IMR-90 (cell line): ENCODE measurements at places on chromosomes 12 and 14.
A peak's percentile ranks its signal among the peaks of the same experiment; 100 is the strongest.

- no peaks in the 10 kb centered on the region for H3K4me1 ChIP-seq
- no peak overlapping the region for H3K27ac ChIP-seq
- no peak for DNase-seq
- H3K4me3 ChIP-seq: no peak overlapping the region
These were observed 281.1 kb upstream of the NAV3 start for GRCh38 chr12:77549383-77550128.

GRCh38 chr12:51801027-51801426 lies 47.5 kb downstream of the FIGNL2 start:
- no peak overlapping the region for H3K4me3 ChIP-seq
- no peak for DNase-seq
- H3K36me3 ChIP-seq: 0 out of 2 replicates have a peak, but pooled peaks cover 2% of the 10 kb centered on the region
- H3K27ac ChIP-seq: no peak overlapping the region

GRCh38 chr14:100201701-100202100 lies 37.2 kb upstream of the YY1 start:
- H3K4me3 ChIP-seq: no peak overlapping the region
- no peak for DNase-seq
- H3K4me1 ChIP-seq: peaks cover 4% of the 10 kb centered on the region
- H3K27me3 ChIP-seq: no peaks in the 10 kb centered on the region
- no peaks in the 10 kb centered on the region for H3K36me3 ChIP-seq
- no peak overlapping the region for H3K27ac ChIP-seq

GRCh38 chr14:21039585-21040369 lies 2.4 kb upstream of the RNASE7 start:
- peaks cover 36% of the 10 kb centered on the region for H3K27me3 ChIP-seq
- H3K36me3 ChIP-seq: no peaks in the 10 kb centered on the region
- peak; percentile 67 for DNase-seq

DNA sequence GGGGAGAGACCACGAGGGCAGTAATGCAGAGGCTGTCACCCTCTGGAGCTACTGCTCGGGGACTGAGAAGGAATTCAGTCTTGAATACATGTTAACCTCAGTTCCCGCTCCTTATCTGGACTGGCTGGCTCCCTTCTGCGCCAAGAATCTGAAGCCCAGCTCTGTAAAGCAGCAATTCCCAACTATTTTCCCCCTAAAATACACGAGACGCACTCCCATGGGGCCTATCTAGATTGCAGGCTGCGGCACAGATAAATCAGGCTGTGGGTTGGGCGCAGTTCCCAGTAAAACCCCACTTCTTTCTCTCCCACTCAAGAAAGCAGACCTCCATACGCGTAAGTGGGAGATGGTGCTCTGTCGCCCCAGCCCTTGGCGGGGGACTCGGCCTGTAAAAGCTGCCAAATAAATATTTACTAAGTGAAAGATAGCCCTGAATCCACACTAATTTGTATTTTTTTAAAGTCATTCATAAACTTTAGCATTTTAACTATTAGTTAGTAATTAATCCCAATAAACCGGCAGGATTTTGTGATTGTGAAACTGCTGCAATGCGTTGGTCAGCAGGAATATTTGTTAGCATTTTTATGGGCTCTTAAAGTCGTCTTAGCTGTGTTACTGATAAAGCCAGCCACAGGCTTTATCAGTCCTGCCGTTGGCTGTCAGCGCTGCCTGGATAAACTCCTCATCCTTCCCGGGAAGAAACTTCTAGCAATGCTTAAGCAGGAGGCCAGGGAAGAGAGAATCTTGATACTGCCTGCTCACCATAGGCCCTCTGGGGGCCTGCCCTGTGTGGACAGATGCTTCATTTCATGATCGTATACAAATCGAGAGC lies 17.8 kb downstream of the FBXL14 start:
- no peaks in the 10 kb centered on the region for H3K36me3 ChIP-seq
- peak; percentile 85 for DNase-seq
- no peaks in the 10 kb centered on the region for H3K27me3 ChIP-seq
- peak overlapping the region; percentile 5; the same call in 1 of the 2 replicates for H3K4me3 ChIP-seq
- peak overlapping the region; percentile 78 for H3K27ac ChIP-seq

- no peaks in the 10 kb centered on the region for H3K27me3 ChIP-seq
- DNase-seq: no peak
- H3K36me3 ChIP-seq: peaks cover 2% of the 10 kb centered on the region; the same call in 1 of the 2 replicates
These were observed 2.3 kb downstream of the MTERF2 start for GRCh38 chr12:106984588-106985137.

GRCh38 chr14:33511851-33512640 lies 438.8 kb downstream of the EGLN3 start:
- no peaks in the 10 kb centered on the region for H3K27me3 ChIP-seq
- no peak for DNase-seq
- H3K36me3 ChIP-seq: no peaks in the 10 kb centered on the region
- H3K4me1 ChIP-seq: no peaks in the 10 kb centered on the region

- H3K27ac ChIP-seq: no peak overlapping the region
These were observed 230.2 kb upstream of the TBX3 start for GRCh38 chr12:114913871-114914801.

- no peak overlapping the region for H3K27ac ChIP-seq
- no peaks in the 10 kb centered on the region; the same call in 1 of the 2 replicates for H3K27me3 ChIP-seq
- no peak for DNase-seq
- no peak overlapping the region for H3K4me3 ChIP-seq
- no peaks in the 10 kb centered on the region for H3K4me1 ChIP-seq
These were observed 134.9 kb upstream of the IFNG-AS1 start for GRCh38 chr12:67854351-67854750.

DNA sequence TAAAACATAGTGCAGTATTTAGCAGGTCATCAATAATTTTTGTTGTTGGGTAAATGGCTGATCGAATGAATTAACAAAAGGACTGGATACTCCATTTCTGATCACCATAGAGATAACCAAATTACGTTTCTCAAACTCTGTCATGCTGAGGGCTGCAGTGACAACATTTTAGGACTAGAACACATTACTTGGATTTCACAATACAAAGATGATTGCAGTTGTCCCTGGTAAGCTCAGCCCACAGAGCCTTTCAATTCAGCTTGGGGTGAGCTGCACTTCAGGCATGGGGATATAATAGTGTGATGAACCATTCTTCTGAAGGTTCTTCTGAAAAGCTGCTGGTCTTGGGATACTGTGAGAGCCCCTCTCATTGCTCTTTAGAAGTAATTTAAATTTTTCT lies 74.3 kb downstream of the FAR2 start:
- H3K27ac ChIP-seq: no peak overlapping the region
- no peak overlapping the region for H3K4me3 ChIP-seq
- no peaks in the 10 kb centered on the region for H3K36me3 ChIP-seq
- no peak for DNase-seq
- no peaks in the 10 kb centered on the region for H3K27me3 ChIP-seq
- peaks cover 7% of the 10 kb centered on the region for H3K4me1 ChIP-seq

DNA sequence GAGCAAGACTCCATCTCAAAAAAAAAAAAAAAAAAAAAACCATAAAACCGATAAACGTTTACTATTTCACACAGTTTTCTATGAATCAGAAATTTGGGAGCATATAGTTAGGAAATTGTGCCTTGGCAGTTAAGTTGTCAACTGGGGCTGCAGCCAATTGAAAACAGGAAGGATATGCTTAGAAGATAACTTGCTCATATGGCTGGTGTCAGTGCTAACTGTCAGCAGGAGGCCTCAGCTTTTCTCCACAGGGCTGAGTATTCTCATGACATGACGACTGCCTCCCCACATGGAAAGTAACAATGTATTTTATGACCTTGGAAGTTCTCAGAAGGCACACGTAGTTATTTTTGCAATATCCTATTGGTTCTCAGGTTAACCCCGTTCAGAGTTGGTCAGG lies 29.6 kb upstream of the OR5AU1 start:
- DNase-seq: no peak
- no peaks in the 10 kb centered on the region for H3K4me1 ChIP-seq
- H3K36me3 ChIP-seq: no peaks in the 10 kb centered on the region

GRCh38 chr12:6292606-6293005 lies 17.9 kb upstream of the PLEKHG6 start:
- no peak overlapping the region for H3K4me3 ChIP-seq
- DNase-seq: peak; percentile 82
- H3K27ac ChIP-seq: no peak overlapping the region

GRCh38 chr12:71664411-71665089 lies 449 bp downstream of the THAP2 start:
- H3K27me3 ChIP-seq: no peaks in the 10 kb centered on the region
- H3K4me3 ChIP-seq: peak overlapping the region; percentile 68
- peak overlapping the region; percentile 75 for H3K27ac ChIP-seq
- peak; percentile 15 for DNase-seq

GRCh38 chr12:112924986-112925385 lies 13.3 kb upstream of the OAS3 start:
- H3K27ac ChIP-seq: no peak overlapping the region
- H3K4me1 ChIP-seq: no peaks in the 10 kb centered on the region
- H3K4me3 ChIP-seq: no peak overlapping the region
- no peaks in the 10 kb centered on the region for H3K27me3 ChIP-seq
- DNase-seq: no peak
- no peaks in the 10 kb centered on the region for H3K36me3 ChIP-seq

GRCh38 chr12:109764123-109764522 lies 50.5 kb downstream of the FAM222A start:
- DNase-seq: no peak
- H3K36me3 ChIP-seq: no peaks in the 10 kb centered on the region
- H3K4me1 ChIP-seq: no peaks in the 10 kb centered on the region
- H3K4me3 ChIP-seq: no peak overlapping the region
- H3K27ac ChIP-seq: no peak overlapping the region
- H3K27me3 ChIP-seq: peaks cover 13% of the 10 kb centered on the region; the same call in 1 of the 2 replicates

- peaks cover 71% of the 10 kb centered on the region for H3K36me3 ChIP-seq
- H3K27me3 ChIP-seq: no peaks in the 10 kb centered on the region
- no peak overlapping the region for H3K4me3 ChIP-seq
These were observed 36.3 kb downstream of the IL31 start for GRCh38 chr12:122137681-122138080.

GRCh38 chr12:127310548-127310947 lies 956.4 kb upstream of the TMEM132C start:
- no peaks in the 10 kb centered on the region for H3K4me1 ChIP-seq
- H3K27me3 ChIP-seq: no peaks in the 10 kb centered on the region
- no peak overlapping the region for H3K27ac ChIP-seq
- DNase-seq: no peak
- no peaks in the 10 kb centered on the region for H3K36me3 ChIP-seq

DNA sequence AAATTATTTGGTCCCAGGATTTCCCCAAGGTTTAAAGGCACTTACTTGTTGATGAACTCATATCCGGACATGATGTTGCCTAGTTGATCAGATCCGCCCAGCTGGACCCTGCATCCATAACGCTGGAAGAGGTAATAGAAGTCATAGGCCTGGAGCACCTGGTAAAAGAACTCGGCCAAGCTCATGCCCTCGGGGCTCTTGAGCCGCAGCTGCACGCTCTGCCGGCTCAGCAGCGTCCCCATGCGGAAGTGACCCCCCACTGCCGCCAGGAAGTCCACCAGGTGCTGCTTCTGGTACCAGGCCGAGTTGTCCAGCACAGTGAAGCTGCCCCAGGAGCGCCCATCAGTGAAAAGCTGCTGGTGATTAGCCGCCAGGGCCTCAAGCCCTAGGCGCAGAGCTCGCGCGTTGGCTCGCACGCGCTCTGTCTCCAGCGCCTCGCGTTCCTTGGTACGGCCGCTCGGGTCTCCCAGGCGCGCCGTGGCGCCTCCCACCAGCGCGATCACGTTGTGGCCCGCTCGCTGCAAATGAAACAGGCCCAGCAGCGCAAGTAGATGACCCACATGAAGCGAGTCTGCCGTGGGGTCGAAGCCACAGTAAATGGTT lies 545 bp downstream of the YARS2 start:
- H3K4me3 ChIP-seq: peak overlapping the region; percentile 76
- peaks cover 5% of the 10 kb centered on the region; the same call in 1 of the 2 replicates for H3K4me1 ChIP-seq
- peaks cover 11% of the 10 kb centered on the region for H3K36me3 ChIP-seq
- H3K27me3 ChIP-seq: no peaks in the 10 kb centered on the region
- peak; percentile 88 for DNase-seq

- H3K36me3 ChIP-seq: no peaks in the 10 kb centered on the region
- H3K4me1 ChIP-seq: peaks cover 2% of the 10 kb centered on the region; the same call in 1 of the 2 replicates
- no peak overlapping the region for H3K4me3 ChIP-seq
- no peak for DNase-seq
- no peak overlapping the region for H3K27ac ChIP-seq
These were observed 19.4 kb downstream of the PPP2R5C start for GRCh38 chr14:101780887-101781239.

- H3K36me3 ChIP-seq: no peaks in the 10 kb centered on the region
- H3K4me1 ChIP-seq: no peaks in the 10 kb centered on the region
- no peaks in the 10 kb centered on the region for H3K27me3 ChIP-seq
- no peak overlapping the region for H3K4me3 ChIP-seq
These were observed 228.0 kb downstream of the NELL2 start for GRCh38 chr12:44647917-44648690.

DNA sequence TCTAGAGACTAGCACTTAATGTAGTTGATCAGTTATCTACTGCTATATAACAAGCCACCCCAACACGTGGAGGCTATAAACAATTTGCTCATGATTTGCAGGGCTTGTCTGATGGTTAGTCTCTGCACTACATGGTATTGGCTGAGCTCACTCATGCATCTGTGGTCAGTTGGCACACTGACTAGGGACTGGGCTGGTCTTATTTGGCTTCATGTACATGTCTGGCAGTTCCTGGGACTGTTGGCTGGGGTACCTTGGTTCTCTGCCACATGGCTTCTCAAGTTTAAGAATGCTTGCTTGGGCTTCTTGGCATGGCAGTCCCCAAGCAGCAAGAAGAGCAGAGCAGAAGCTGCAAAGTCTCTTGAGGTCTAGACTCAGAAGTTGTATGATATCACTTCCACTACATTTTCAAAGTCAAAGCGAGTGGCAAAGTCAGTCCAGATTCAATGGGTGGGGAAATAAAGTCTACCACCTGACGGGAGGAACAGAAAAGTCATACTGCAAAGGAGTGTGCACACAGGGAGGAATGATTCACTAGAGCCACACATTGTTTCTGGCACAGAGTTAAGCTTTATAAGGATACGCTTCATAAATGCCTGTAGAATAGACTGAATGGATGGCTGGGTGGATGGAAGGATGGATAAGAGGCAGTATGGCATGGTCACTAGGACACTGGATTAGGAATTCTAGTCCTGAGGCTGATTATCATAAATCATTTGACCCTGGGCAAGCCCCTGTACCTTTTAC lies 44.8 kb upstream of the PTHLH start:
- no peaks in the 10 kb centered on the region for H3K27me3 ChIP-seq
- H3K4me1 ChIP-seq: no peaks in the 10 kb centered on the region
- no peak overlapping the region for H3K27ac ChIP-seq
- DNase-seq: no peak
- no peaks in the 10 kb centered on the region for H3K36me3 ChIP-seq
- no peak overlapping the region for H3K4me3 ChIP-seq

DNA sequence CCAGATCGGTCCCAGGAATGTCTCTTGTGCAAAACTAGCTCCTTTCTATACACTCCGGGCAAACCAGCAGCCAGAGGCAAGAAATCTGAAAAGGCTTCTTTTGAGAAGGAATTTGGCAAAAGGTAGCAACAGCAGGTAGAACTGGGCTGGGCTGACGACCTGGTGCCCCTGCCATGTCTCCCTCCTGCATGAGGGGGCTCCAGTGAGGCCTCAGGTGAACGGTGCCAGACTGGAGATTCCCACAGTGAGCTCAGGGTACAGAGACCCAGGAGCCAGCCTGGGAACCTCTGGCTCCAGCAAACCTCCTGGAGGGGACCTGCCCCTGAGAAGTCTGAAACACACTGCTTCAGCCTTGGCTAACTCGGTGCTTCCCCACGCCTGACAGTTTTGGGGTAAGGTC lies 10.8 kb downstream of the ITPK1 start:
- no peak for DNase-seq
- no peak overlapping the region for H3K4me3 ChIP-seq
- H3K27ac ChIP-seq: no peak overlapping the region
- no peaks in the 10 kb centered on the region for H3K27me3 ChIP-seq
- H3K4me1 ChIP-seq: peaks cover 4% of the 10 kb centered on the region
- no peaks in the 10 kb centered on the region for H3K36me3 ChIP-seq

GRCh38 chr12:12020762-12021161 lies 50.0 kb upstream of the BCL2L14 start:
- no peaks in the 10 kb centered on the region for H3K4me1 ChIP-seq
- no peak overlapping the region for H3K4me3 ChIP-seq
- DNase-seq: no peak
- peaks cover 16% of the 10 kb centered on the region for H3K27me3 ChIP-seq
- no peak overlapping the region for H3K27ac ChIP-seq
